ENCODE measurements at places on chromosomes 4 and X. TPM values are rescaled to one million over a fixed set of nuclear protein-coding genes. Genes with fewer than 3 reads are reported as not detected.

PRDM5 gene
- 15.2 TPM for total RNA-seq

ITIH6 gene
- not detected for total RNA-seq

CSAG3 gene
- not detected for total RNA-seq

DNAJB14 gene
- total RNA-seq = 24.3 TPM

NSUN7 gene
- total RNA-seq = 5.6 TPM

KLB gene
- total RNA-seq = 1.2 TPM

ANK2 gene
- 64.6 TPM for total RNA-seq

DNA sequence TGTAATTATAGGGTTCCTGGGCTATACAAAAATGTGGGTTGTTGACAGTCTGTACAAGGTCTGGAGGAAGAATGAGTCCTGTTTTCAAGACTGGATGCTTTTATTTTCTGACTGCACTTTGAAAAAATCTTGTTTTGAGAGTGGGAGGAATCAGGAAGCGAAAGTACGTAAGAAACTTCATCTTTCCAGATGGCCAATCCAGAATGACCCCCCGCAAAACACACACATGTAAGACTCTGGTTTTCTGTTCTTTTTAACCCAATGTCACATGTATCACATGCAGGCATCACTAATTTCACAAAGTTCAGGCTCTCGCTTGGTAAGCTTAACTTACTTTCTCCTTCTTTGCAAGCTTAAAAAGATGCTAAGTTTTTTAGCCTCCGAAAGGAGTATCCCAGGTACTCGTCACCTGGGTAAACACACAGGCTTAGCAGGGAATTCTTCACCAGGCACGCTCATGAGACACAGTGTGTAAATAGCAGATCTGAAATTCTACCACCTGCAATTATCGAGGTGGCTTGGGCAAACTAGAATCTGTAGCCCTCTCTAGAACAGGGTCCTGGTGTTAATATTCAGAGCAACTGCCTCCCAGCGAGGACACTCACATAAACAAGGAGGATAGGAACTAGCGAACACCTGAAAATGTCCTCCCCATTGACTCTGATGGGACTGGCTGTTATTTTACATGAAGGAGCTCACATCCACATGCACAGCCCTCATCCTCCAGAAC lies 90.7 kb downstream of the NSUN7 start:
- no peak for DNase-seq
- H3K27me3 ChIP-seq = no peaks in the 10 kb centered on the region
- H3K4me1 ChIP-seq = no peaks in the 10 kb centered on the region
- no peaks in the 10 kb centered on the region for H3K36me3 ChIP-seq
- H3K27ac ChIP-seq = no peak overlapping the region

GRCh38 chr4:74316397-74316796 lies 8.1 kb downstream of the EPGN start:
- no peaks in the 10 kb centered on the region for H3K36me3 ChIP-seq
- H3K4me1 ChIP-seq = peaks cover 4% of the 10 kb centered on the region
- H3K27ac ChIP-seq = no peak overlapping the region
- H3K27me3 ChIP-seq = no peaks in the 10 kb centered on the region
- DNase-seq = no peak

DNA sequence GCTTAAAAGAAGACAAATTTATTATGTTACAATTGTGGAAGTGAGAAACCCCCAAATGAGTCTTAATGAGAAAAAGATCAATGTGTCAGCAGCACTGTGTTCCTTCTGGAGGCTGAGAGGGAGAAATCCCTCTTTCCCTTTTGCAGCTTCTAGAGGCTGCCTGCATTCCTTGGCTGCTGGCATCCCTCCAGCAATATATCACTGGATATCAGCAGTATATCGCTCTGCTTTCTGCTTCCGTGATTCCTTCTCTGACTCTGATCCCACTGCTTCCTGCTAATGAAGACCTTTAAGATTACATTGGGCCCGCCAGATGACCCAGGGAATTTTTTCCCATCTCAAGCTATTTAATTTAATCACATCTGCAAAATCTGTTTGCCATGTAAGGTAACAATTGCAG lies 1008.0 kb downstream of the RAPGEF2 start:
- no peaks in the 10 kb centered on the region for H3K27me3 ChIP-seq
- H3K4me1 ChIP-seq = no peaks in the 10 kb centered on the region
- no peak for DNase-seq
- H3K36me3 ChIP-seq = no peaks in the 10 kb centered on the region
- no peak overlapping the region for H3K4me3 ChIP-seq
- no peak overlapping the region for H3K27ac ChIP-seq

DNA sequence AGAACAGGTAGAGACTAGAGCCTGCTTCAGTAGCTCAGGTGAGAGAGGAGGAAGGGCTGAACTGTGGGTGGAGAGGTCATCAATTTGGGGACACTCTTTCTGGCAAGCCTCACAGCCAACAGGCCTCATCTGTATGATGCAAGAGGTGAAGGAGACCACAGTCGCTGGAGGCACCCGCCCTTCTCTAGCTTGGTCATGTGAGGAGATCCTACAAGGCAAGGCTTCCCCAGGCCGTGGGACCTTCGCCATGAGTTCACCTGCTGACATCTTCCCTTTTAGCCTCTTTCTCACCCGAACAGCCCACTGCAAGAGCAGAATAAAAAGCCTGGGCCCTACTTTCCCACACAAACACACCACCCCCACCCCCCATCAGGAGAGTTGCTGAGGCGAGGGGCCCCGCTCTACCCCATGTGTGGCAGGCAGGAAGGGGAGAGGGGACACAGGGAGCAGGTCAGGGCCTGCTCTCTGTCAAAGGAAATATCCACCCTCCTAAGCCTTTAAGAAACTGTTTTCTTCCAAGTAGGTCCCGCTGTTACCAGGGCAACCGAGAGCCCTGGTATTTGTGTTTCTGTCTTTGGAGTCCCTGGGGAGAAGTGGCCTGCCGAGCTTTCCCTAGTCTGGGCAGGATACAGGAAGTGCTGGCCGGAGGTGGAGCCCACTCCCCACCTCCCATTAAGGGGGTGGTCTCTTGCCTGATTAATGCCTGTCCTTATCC lies 8.1 kb downstream of the RTL5 start:
- H3K36me3 ChIP-seq = no peaks in the 10 kb centered on the region
- peaks cover 29% of the 10 kb centered on the region for H3K4me1 ChIP-seq
- H3K27ac ChIP-seq = peak overlapping the region; percentile 46

DNA sequence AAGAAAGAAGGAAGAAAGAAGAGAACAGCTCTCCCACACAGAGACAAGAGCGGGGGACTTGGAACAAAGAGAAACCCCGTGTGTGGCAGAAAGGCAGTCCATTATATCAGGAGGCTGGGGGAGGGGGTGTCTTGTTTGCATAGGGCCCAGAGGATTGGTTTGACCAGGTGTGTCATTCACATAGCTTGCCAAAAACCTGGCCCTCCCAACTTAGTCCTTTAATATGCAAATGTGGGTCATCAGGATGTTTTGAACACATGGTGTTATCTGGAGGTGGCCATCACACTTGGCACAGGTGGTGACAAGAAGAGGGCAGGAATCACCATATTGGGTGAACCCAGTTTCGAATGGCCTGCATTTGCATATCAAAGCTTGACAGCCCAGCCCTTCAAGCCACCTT lies 111.7 kb downstream of the LINC00632 start:
- H3K36me3 ChIP-seq = no peaks in the 10 kb centered on the region
- no peaks in the 10 kb centered on the region for H3K4me1 ChIP-seq
- no peaks in the 10 kb centered on the region for H3K27me3 ChIP-seq
- H3K27ac ChIP-seq = no peak overlapping the region
- H3K4me3 ChIP-seq = no peak overlapping the region

DNA sequence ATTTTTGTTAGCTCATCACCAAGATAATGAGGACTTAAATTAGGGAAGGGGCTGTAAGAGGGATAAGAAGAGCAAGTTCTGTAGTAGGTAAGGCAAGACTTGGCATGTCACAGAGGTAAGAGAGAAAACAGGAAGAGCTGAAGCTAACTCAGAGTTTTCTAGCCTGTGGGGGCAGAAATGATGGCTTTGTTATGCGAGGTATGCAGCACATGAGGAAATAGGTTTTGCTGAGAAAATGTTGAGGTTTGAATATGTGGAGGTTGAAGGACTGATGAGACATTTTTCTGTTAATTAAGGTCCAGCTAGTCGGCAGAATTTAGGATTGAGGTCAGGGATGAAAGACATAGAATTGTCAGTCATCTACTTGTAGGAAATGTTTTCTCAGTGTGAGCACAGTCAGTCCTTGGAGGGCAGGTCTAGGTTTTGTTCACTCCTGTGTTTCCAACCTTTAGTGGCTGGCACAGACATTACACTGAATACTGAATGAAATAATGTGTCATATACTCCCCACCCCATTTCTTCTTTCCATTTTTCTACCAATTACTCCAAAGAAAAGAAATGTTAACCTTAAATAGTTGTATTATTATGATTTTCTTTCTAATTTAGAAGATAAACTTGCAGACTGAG lies 154.0 kb upstream of the AADAT start:
- H3K36me3 ChIP-seq = no peaks in the 10 kb centered on the region
- peaks cover 21% of the 10 kb centered on the region for H3K4me1 ChIP-seq
- no peak overlapping the region for H3K27ac ChIP-seq
- H3K4me3 ChIP-seq = no peak overlapping the region

DNA sequence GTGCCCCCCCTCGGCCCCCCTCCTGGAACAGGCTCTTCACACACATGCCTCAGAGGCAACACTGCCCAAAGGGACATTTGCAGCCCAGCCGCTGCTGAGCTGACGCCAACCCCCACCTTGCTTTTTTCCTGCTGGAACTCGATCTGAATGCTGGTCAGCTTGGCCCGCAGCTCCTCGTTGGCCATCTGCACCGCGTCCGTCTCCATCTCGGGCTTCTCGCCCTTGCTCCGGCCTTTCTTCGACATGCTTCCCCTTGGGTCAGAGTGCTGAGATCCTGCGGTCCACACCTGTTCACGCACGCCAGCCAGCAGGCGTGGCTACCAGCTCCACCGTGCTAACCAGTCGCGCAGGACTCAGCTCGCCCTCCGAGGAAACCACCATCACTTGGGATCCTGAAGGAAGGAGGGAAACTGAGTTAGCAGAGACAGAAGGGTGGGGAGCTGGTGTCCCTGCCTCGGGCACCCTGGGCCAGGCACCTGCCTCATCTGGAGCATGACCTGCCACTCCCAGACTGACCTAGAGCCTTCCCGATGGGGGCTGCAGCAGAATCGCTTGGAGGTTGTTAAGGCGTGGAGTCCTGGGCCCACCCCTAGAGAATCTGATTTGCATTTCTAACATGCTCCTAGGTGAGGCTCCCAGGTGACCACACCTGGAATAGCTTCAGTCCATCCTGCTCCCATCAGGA lies 87.6 kb downstream of the JAKMIP1 start:
- H3K27ac ChIP-seq = no peak overlapping the region
- H3K4me3 ChIP-seq = no peak overlapping the region
- DNase-seq = no peak
- no peaks in the 10 kb centered on the region for H3K36me3 ChIP-seq
- no peaks in the 10 kb centered on the region for H3K4me1 ChIP-seq

GRCh38 chr4:62670514-62670913 lies 1470.4 kb downstream of the ADGRL3 start:
- no peak overlapping the region for H3K27ac ChIP-seq
- H3K27me3 ChIP-seq = no peaks in the 10 kb centered on the region
- H3K4me1 ChIP-seq = no peaks in the 10 kb centered on the region
- H3K4me3 ChIP-seq = no peak overlapping the region
- no peak for DNase-seq

- no peak overlapping the region for H3K27ac ChIP-seq
- no peaks in the 10 kb centered on the region for H3K36me3 ChIP-seq
- H3K27me3 ChIP-seq = no peaks in the 10 kb centered on the region
- DNase-seq = no peak
Observed at GRCh38 chr4:29560452-29560851, 1159.7 kb upstream of the PCDH7 start.

DNA sequence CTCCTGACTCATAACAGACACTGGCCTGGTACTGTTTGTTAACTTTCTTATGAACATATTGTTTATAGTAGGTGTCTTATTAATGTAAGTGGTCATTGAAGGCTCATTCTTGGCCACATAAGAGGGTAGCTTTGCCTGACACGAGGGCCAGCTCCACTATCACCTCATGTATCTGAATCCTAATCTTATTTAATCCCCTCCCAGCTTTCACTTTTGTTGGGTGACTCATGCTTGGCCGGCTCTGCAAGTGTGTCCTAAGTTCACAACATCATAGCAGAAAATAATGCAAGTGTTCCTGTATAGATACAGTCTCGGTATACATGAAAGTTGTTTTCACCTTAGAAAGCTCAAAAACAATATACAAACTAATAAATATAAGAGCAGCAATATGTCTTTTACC lies 283.8 kb downstream of the IQCM start:
- H3K36me3 ChIP-seq = no peaks in the 10 kb centered on the region
- DNase-seq = no peak
- no peaks in the 10 kb centered on the region for H3K27me3 ChIP-seq
- no peak overlapping the region for H3K4me3 ChIP-seq

GRCh38 chrX:40439625-40440532 lies 140.9 kb upstream of the ATP6AP2 start:
- H3K36me3 ChIP-seq = no peaks in the 10 kb centered on the region
- H3K27ac ChIP-seq = no peak overlapping the region
- no peaks in the 10 kb centered on the region for H3K27me3 ChIP-seq

DNA sequence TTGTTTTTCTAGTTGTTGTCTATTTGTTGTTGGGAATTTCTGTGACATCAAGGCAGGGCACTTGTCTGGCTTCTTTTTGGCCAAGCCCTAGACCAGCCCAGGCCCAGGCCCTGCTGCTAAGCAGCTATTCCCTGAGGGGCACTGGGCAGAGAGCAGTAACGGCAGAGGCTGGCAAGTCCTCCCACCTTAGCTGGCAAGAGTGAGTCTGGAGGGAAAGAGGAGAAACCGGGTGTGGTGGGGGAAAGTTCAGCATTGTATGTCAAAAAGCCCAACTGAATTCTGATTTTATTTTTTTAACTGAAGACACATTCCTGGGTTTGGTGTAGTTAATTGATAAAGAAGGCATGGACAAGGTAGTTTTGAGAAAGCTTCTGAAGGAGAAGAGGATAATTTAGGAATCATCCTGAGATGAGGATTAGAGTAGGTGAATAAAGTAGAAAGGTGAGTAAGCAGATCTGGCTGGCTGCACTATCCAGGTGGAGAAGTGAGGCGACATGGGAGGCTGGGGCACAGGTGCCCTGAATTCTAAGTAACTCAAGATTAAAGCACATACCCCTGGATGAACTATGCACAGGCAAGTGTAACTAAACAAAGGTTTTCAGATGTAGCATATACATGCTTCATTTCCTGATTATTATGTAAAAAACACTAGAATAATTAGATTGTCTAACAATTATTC lies 57.4 kb downstream of the TAPT1 start:
- DNase-seq = no peak
- no peak overlapping the region for H3K27ac ChIP-seq
- peaks cover 57% of the 10 kb centered on the region for H3K36me3 ChIP-seq
- H3K4me1 ChIP-seq = no peaks in the 10 kb centered on the region
- H3K4me3 ChIP-seq = no peak overlapping the region
- no peaks in the 10 kb centered on the region for H3K27me3 ChIP-seq

- no peak overlapping the region for H3K4me3 ChIP-seq
- no peaks in the 10 kb centered on the region for H3K4me1 ChIP-seq
- no peaks in the 10 kb centered on the region for H3K36me3 ChIP-seq
- H3K27me3 ChIP-seq = no peaks in the 10 kb centered on the region
- no peak overlapping the region for H3K27ac ChIP-seq
- no peak for DNase-seq
Observed at GRCh38 chr4:184253072-184253420, 35.4 kb upstream of the ENPP6 start.

- peak overlapping the region; percentile 92 for H3K27ac ChIP-seq
- no peaks in the 10 kb centered on the region for H3K27me3 ChIP-seq
- H3K4me1 ChIP-seq = peaks cover 15% of the 10 kb centered on the region
- no peaks in the 10 kb centered on the region for H3K36me3 ChIP-seq
- H3K4me3 ChIP-seq = no peak overlapping the region
- no peak for DNase-seq
Observed at GRCh38 chrX:101419489-101419888, 11.5 kb downstream of the HNRNPH2 start.
